ENCODE measurements at places on chromosomes 12 and 14. TPM values are rescaled to one million over a fixed set of nuclear protein-coding genes. Genes with fewer than 3 reads are reported as not detected.

Gene METTL17
- total RNA-seq = 32.8 TPM

Gene LBHD2
- total RNA-seq = not detected

Gene PRPH
- total RNA-seq = not detected

Gene ANO4
- total RNA-seq = 0.85 TPM

Gene ACOT2
- total RNA-seq = 25.6 TPM

Gene TMEM119
- total RNA-seq = under 0.01 TPM

Gene KCNC2
- total RNA-seq = not detected

Gene IQSEC3
- under 0.01 TPM for total RNA-seq

Gene GNG2
- total RNA-seq = 2.9 TPM

Gene HOXC10
- total RNA-seq = 0.28 TPM

Gene TRAFD1
- 37.9 TPM for total RNA-seq

Gene CAND1
- 162 TPM for total RNA-seq

Gene GARIN6
- not detected for total RNA-seq

Gene FAM181A
- not detected for total RNA-seq

DNA sequence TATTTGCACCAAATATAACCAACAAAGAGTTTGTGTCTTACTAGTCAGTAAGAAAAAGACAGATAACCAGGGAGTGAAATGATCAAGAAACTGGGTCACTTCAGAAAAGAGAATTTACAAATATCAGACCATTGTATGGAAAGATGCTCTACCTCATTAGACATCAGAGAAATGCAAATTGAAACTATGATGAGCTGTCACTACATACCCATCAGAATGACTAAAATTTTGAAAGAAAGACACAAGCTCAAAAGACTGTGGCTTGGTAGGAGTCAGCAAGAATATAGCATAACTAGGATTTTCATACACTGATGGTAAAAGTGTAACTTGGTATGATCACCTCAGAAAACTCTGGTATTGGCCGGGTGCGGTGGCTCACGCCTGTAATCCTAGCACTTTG lies 247.2 kb downstream of the BMP4 start:
- DNase-seq = no peak

GRCh38 chr14:89143595-89143994 lies 273.4 kb downstream of the FOXN3 start:
- DNase-seq = no peak

GRCh38 chr12:6192604-6193380 lies 7.4 kb upstream of the CD9 start:
- no peak for DNase-seq

- DNase-seq = no peak
Measured at GRCh38 chr12:79563021-79563740, 127.6 kb downstream of the PAWR start.

GRCh38 chr12:70449074-70449752 lies 83.1 kb downstream of the KCNMB4 start:
- DNase-seq = no peak

DNA sequence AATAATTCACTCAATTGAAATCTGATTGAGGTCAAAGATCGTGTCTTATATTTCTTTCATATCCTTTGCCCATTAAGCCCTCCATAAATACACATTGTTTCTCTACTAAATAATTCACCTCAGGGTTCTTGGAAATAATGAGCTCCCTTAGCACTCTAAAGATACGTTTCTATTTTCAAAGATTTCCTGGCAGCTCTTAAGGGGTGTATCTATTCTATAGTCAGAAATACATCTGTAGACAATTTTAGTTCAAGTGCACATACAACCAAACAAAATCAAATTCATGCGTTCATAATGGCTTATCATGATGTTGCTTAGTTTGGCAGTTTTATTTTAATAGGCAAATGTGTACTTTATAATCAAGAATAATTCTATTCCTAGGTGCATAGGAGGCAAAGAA lies 361.1 kb upstream of the DDHD1 start:
- no peak for DNase-seq

GRCh38 chr12:123319826-123320225 lies 44.8 kb downstream of the SBNO1 start:
- no peak for DNase-seq

DNA sequence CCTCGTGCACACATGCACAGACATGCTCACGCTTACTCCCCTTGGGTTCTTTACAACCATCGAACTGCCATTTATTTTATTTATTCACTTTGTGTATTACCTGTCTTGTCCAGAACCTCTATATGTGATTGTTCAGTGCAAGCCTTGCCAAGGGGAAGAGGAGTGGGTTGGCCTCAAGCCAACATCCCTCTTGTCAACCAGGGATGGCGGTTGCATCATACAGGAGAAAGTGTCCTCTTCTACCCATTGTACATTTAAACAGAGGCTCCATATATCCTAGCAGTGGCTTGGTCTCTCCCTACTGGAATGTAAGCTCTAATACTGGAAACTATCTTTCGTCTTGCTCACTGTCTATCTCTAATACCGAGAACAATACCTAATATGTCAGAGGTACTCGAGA lies 108.4 kb downstream of the C12orf42 start:
- no peak for DNase-seq

DNA sequence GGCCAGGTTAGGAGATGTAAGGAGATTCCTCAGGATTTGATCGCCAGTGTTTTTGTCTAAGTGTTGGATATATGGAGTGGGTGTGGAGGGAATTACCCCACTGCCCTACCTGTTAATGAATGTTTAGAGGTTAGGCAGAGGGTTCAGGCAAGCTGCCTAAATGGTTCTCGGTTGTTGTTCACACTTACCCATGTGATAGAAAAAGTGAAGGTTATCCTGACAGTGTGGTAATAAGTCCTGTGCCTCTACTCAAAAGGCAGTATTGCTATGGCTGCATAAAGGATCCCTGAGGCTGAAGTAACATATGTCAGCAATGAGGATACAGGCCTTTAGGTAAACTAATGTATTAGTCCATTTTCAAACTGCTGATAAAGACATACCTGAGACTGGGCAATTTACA lies 112.0 kb downstream of the GPHN start:
- DNase-seq = no peak

GRCh38 chr14:104202259-104203070 lies 64.1 kb downstream of the KIF26A start:
- no peak for DNase-seq

- DNase-seq = no peak
Measured at GRCh38 chr14:80150301-80150700, 61.0 kb downstream of the DIO2 start.

- peak; percentile 46 for DNase-seq
Measured at GRCh38 chr14:90388437-90388836, 8.4 kb upstream of the CALM1 start.

DNA sequence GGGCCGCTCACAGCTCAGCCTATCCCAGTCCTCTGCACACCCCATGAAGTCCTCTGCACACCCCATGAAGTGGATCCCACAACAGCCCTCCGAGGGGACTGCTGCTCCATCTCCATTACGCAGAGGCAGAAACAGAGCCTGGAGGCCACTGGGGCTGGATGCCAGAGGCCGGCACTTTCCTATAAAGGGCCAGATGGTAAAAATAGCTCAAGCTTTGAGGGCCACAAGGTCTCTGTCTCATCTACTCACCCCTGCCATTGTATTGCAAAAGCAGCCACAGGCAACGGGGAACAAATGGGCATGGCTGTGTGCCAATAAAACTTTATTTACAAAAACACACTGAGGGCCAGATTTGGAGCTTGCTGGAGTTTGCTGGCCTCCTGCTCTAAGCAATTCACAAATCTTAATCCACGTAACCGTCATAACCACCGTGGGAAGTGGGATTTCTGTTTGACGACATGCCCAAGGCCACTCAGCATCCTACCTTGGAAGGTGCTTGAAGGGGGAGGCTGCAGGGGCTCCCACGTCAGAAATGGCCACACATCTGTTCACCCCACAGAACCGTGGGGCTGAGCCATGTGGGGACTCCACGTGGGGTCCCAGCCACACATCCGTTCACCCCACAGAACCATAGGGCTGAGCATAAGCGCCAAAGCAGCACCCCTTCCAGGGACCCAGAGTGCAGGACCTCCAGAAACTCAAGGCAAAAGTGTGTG lies 92.0 kb downstream of the NCOR2 start:
- no peak for DNase-seq

DNA sequence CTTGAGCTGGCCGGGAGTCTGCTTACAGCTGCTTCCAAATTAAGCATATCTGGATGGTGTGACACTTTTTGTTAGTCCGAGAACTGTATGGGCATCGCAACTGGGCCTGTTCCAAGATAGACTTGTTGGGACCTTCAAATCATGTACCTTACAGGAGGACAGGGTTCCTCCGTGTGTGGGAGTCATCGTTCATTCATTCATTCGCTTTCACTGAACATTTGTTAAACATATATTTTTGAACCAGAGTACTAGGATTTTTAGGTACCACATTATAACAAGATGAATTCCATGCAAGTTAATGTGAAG lies 387 bp upstream of the IPO8 start:
- no peak for DNase-seq

DNA sequence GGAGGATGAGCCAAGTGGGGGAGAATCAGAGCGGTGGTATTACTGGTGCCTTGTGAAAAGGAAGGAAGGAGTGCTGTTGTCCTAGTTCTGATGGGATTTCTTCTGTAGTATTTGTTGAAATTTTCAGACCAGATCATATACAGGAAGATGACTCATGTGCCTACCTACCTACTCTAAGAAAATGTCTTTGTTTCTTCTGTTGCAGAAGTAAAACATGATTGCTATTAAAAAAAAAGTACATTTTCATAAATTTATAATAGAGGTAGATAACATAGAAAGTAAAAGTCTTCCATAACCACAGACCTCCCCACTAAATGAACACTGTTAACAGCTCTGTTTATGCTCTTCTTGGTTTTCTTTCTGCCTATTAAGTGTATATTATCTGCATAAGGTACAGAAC lies 26.9 kb downstream of the SAMD4A start:
- peak; percentile 74 for DNase-seq

- DNase-seq = no peak
Measured at GRCh38 chr12:94025756-94026155, 122.6 kb upstream of the PLXNC1 start.

- DNase-seq = no peak
Measured at GRCh38 chr12:91387461-91388134, 205.0 kb upstream of the DCN start.

DNA sequence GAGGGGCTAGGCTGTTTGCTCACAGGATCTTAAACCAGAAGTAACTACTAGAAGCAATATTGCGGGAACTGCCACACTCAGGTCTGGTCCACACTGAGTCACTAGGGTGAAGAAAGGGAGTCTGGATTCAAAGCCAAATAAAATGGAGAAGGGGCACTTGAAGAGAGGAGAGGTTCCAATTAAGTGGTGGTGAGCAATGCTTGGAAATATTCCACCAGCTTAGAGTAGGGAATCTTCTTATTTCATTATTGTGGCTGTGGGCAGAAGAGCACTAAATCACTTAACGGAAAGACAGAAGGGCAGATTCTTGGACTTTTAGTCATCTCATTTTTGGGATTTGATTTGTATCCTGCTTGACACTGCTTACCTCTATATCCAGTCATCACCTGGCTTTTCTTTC lies 48.6 kb upstream of the PPP1R12A start:
- DNase-seq = no peak

DNA sequence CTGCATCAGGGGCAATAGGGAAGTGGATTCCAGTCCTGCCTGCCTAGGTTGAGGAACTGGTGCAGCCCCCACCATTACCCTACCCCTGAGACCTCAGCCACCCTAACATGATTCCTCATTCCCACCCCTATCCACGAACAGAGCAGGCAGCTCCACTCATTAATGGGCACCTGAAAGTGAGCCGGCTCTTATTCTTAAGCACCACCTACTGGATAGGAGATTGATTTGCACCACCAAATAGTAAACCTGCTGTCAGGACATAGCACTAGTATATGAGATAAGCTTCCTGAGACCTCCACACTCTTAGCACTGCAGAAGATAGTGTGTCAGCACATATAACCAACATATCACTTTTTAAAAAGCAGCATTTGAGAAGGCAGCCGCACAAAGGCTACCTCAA lies 573.2 kb downstream of the SOX5 start:
- DNase-seq = no peak

DNA sequence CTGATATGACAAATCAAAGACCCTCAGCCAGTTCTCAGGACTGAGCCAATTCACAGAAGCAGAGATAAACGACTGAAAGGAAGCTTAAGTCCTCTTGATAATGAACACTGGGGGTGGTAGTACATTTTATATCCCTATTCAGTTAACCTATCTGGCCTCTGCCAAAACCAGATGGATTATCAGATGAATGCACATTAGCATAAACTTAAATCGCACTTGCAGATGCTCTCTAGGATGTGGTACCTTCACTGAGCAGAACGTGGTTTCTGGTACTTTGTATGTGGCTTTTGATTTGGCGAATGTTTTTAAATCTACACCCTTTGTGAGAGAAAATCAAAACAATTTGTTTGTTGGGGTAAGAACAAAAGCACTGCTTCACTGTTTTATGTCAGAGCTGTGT lies 21.1 kb upstream of the TAS2R14 start:
- DNase-seq = no peak

GRCh38 chr12:113127791-113128199 lies 7.8 kb downstream of the RASAL1 start:
- no peak for DNase-seq

GRCh38 chr12:116146386-116146785 lies 131.1 kb downstream of the MED13L start:
- DNase-seq = no peak

GRCh38 chr12:132653567-132654290 lies 33.4 kb downstream of the POLE start:
- peak; percentile 87 for DNase-seq

DNA sequence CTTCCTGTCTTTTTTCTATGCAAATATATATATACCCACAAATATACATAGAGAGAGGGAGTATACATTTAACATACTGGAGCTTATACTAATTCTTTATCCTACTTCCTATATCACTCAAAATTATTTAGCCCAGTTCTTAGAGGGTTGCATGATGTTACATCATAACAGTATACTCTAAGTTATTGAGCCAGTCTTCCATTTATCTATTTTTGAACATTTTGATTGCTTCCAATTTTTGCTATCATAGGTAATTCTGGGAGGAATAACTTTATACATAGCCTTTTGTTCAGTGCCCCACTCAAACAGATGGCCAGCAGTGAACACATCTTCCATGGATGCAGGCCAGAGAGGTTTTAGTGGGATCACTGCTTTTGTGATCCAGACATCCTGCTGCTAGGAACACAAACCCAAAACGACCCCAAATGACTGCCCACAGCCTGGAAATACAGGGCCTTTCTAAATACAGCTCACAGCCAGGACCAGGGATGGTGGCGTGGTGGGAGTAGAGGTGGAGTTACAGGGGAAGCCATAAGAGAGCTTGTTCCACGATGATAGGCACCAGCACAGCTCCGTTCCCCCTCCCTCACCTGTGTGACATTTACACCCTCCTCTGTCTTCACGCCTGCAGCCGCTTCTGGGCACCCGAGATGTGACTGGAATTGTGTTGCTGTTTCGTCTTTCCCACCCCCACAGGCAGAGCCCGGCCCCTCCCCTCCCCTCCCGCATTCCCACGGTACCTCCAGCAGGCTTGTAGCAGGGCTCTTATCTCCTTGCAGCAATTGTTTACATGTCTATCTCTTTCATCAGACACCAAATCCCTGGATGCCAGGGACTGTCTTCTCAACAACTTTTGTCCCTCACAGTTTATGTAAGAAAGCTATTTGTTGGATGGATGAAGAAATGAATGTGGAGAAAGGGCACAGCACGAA lies 30.7 kb upstream of the HDAC7 start:
- DNase-seq = no peak

GRCh38 chr12:69515394-69515930 lies 45.3 kb downstream of the FRS2 start:
- no peak for DNase-seq

Data from dermis blood vessel endothelial cell (primary cell).